ENCODE measurements at places on chromosomes 1 and 21.

- DNase-seq, result peak; percentile 71
These were observed 69.7 kb downstream of the CC2D1B start for GRCh38 chr1:52296345-52296744.

DNA sequence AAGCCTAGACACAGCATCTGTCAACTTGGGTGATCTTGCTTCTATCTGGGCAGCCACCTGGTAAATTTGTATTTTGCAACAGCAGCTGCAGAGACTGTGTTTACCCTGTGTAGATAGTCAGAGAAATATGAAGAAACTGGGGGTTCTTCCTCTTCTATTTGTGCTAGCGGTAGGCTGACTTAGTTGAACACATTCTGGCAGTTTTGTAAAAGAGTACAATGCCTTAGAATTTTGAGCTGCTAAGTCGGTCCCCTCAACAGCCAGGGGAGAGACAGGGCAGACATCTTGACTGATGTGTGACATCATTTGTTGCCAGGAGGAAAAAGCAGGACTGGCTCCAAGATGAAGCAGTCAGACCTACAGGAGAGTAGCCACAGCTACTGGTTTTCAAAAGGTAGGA lies 53.7 kb downstream of the KCNJ6 start:
- DNase-seq, result no peak

DNA sequence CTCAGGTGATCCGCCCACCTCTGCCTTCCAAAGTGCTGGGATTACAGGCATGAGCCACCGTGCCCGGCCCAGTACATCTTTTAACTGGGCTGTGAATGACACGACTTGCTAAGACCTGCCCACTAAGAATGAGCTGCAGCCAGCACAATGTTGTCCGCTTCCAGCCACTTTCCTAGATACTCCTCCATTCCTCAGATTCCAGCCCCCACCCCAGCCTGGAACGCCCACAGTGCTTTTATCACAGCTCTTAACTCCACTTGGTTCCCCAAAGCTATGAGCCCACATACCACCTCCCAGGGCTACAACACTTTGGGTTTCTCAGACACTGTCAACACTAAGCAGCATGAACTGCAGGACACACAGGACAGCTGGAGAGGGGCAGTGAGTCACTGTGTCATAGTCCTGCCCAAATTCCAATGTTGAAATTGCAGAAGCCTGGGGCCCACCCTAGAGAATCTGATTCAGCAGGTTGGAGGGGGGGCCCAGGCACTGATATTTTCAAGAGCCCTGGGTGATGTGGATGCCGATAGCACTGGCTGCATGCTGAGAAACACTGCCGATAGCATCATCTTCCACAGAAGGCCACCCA lies 58.0 kb downstream of the ACBD3 start:
- DNase-seq, result peak; percentile 25

GRCh38 chr1:65177457-65177856 lies 29.5 kb downstream of the AK4 start:
- peak; percentile 44 for DNase-seq

- DNase-seq, result no peak
These were observed 366.4 kb upstream of the CXADR start for GRCh38 chr21:17146426-17146825.
